ENCODE measurements at places on chromosomes 2 and 18.

- no peak for DNase-seq
Observed at GRCh38 chr2:222399038-222399783, 25.1 kb upstream of the SGPP2 start.

GRCh38 chr2:54927751-54928615 is 122.3 kb downstream of the RTN4 start:
- DNase-seq, result no peak

- DNase-seq, result peak; percentile 9
Observed at GRCh38 chr18:73101977-73102376, 234.2 kb upstream of the NETO1 start.

DNA sequence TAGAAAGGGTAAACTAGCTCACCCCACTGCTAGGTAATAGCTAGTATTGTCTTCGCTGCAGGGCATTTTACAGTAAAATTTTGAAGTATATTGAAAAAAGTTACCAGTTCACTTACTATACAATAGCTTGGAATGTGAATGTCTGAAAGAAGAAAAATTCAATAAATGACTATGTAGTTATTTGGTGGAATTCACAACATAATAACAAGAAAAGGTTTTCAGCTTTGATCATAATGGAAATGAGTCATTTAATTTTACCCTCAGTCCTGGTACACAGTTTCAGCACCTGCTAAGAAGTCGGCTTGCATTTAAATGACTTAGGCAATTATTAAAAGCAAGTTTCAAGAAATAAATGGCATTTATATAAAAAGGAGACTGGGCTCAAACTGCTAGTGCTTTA is 90.4 kb downstream of the NUP35 start:
- DNase-seq, result no peak

- DNase-seq, result peak; percentile 11
Observed at GRCh38 chr2:21423854-21424253, 300.1 kb downstream of the TDRD15 start.

- peak; percentile 80 for DNase-seq
Observed at GRCh38 chr18:48475635-48476549, 62.9 kb upstream of the CTIF start.

DNA sequence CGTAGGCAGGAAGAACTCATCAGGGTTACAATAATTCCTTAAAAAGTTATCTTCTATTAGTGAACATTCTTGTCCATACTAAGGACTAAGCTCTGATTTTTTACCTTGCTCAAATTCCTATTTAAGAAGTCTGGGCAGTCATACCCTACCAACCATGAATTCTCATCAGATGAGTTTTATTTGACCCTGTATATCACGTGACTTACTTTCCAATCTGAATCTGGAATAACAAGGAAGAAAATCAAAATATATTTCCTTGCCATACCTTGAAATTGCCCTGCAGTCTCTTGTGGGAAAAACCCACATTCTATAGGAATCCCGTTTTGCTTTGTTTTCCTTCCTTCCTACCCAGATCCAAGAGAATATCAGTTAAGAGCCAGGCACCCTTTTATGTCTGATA is 352.7 kb downstream of the AKAIN1 start:
- DNase-seq, result no peak

Measured in EL (cell line).